ENCODE measurements at places on chromosomes 6 and 20.

- no peak for DNase-seq
Measured at GRCh38 chr6:46293641-46294316, 123.0 kb upstream of the ENPP5 start.

DNA sequence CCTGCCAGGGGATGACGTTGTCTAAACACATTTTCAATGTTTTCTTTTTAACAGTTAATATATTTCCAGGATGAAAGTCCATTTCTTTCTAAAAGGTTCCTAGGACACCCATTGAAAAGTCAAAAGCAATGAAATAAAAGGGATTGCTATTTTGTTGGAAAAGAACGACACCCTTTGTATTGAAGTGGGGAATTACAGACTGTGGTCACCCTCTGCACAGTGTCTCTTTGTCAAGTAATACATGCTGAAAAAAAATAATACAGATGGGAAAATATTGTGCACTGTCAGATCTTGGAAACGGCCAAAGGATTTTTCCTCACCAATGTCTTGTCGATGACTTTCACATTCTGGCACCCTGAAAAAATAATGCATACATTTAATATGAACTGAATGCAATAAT is 56.9 kb downstream of the HAO1 start:
- no peak for DNase-seq

- DNase-seq, result no peak
Measured at GRCh38 chr20:54774426-54774825, 299.0 kb downstream of the DOK5 start.

DNA sequence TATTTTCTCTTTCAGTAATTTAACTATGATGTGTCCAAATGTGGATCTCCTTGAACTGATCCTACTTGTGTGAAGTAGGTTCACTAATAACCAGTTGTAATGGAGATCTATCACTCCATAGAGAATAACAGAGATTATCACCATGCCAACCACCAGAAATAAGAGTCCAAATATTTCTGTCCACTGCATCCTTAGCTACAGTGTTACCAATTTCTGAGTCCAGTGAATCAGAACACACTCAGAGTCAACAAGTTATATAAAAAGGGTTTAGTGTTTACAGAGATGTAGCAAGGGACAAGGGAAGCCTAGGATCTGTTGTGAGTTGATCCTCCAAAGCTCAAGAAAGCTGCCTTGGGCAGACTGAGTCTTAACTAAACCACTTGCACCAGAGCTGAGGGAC is 882.8 kb downstream of the TBC1D32 start:
- no peak for DNase-seq

DNA sequence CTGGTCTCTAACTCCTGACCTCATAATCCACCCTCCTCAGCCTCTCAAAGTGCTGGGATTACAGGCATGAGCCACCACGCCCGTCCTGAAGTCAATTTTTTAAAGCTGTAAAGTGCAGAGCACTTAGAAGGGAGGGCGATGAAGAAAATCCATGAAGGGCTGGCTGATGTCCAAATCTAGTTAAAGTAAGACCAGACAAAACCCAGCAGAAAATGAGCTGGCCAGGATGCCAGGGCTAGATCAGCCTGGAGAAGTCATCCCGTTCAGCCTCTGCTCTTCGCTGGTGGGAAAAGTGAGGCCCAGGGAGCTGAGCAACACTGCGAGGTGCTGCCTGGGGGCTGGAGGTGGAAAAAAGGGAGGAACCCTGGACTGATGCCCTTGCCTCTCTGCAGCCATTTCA is 3.1 kb downstream of the BPIFB4 start:
- no peak for DNase-seq

DNA sequence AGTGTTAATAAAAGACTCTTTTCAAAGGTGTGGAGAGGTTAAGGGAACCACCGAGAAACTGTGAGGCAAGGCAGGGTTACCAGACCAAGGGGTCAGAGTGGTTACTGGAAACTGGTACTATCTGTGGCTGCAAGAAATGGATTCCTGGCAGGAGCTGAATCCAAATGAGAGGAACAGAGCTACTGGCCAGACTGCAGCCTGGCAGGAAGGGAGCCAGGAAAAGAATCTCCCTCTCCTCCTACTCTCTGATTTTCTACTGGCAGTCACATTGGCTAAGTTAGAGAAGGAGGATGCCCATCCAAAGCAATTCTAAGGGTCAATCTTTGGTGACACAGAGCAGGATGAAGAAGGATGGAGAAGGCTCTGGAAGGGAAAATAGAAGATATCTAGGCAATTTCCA is 211.5 kb downstream of the GRM1 start:
- DNase-seq, result no peak

DNA sequence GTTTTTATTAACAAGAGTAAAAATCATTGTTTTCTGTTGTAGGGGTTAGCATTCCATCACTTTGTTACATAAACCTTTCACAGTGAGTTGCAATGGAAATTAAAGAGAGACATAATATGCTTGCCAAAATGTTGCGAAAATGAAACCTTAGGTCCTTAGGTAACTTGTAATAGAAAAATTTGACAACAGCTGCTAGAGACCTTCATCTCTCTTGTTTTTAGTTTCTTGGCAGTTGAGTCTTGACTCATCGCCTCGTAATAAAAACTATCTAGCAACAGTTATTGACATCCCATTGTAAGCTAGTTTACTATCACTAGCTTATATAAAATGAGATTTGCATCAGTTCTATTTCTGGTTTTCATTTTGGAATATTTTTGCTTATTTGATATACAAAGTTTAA is 179.0 kb upstream of the MMS22L start:
- DNase-seq, result no peak

GRCh38 chr6:112014483-112014882 is 39.4 kb upstream of the CCN6 start:
- DNase-seq, result no peak

- no peak for DNase-seq
Measured at GRCh38 chr6:43219119-43219518, 10.2 kb downstream of the DNPH1 start.

GRCh38 chr6:16130932-16131387 is 2.1 kb downstream of the MYLIP start:
- no peak for DNase-seq

DNA sequence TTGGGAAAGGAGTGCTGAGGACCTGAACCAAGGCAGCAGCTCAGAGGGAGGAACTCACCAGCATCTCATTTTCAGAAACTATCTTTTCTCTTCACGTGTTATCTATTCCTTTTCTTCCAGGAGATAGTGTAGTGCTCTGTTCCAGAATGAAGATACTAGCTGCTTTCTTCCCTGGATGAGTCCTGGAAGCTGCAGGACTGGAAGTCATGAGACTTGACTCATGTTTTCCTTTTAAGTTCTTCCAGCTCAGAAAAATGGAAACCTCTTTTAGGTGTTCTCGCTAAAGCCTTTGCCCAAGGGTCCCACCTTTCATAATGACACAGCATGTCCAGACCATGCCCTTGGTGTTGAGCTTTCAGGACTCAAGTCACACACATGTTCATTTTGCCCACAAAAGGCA is 106.7 kb downstream of the UNC5CL start:
- DNase-seq, result no peak

GRCh38 chr6:96923400-96923799 is 1.1 kb upstream of the KLHL32 start:
- DNase-seq, result no peak

- DNase-seq, result no peak
Measured at GRCh38 chr20:20812136-20812535, 99.7 kb upstream of the RALGAPA2 start.

GRCh38 chr6:110447761-110448160 is 28.7 kb downstream of the SLC22A16 start:
- no peak for DNase-seq

GRCh38 chr6:124669713-124670480 is 292.3 kb upstream of the RNF217 start:
- no peak for DNase-seq

DNA sequence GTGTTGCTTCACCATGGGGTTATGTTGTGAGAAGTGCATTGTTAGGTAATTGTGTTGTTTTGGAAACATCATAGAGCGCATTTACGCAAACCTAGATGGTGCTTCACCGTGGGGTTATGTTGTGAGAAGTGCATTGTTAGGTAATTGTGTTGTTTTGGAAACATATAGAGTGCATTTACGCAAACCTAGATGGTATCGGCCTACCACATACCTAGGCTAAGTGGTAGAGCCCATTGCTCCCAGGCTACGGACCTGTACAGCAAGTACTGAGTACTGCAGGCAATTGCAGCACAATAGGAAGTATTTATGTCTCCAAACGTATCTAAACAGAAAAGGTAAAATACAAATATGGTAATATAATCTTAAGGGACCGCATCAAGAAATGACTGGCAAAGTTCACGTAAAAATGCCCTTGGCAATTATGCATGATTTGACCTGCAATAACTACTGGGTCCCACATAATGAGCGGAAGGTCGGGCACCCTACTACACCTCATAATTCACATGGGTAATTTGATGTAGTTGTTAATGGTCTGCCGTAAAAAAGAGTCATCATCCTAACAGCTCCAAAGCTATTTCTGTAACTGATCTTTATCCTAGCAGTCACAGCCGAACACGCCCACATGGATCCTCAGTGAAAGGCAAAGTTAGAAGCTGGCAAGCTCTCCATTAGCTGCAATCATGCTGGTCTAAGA is 76.0 kb downstream of the RSPH3 start:
- DNase-seq, result no peak

DNA sequence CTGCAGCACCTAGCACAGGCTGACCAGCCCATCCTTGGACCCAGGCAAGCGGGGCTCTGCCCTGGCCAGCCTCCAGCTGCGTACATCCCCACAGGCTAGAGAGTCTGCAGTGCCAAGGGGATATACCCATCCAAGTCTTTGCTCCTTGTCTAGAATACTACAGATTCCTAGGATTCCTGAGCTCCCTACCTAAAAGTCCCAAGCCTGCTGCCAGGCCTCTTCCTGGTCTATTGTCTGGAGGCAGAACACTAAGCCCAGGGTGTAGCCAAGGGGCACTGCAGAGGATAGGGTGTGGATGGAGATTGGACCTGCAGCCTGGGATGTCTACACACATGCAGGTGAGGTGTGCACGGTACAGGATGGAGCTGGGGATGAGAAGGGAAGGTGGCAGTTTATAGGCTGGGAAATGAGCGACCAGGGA is 90.0 kb upstream of the SIRPA start:
- no peak for DNase-seq

GRCh38 chr6:43200541-43200940 is 18.5 kb downstream of the CUL9 start:
- no peak for DNase-seq

DNA sequence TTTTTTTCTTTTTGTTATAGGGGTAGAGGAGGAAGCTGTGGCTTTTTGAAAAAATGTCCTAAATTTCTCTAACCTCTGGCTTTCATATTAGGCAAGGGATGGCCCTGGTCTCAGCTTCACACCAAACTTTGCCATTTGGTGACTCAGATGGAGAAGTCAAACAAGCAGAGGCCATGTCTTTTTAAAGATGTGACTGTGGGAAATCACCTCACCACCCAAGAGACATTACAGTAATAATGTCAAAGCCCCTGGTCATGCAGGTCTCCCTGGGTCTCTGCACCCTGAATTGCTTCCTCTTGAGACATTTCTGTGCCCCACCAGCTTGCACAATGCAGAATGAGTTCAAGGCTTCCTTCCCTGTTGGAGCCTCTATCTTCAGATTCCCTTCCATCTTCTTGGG is 39.5 kb upstream of the ADGRF5 start:
- DNase-seq, result no peak

DNA sequence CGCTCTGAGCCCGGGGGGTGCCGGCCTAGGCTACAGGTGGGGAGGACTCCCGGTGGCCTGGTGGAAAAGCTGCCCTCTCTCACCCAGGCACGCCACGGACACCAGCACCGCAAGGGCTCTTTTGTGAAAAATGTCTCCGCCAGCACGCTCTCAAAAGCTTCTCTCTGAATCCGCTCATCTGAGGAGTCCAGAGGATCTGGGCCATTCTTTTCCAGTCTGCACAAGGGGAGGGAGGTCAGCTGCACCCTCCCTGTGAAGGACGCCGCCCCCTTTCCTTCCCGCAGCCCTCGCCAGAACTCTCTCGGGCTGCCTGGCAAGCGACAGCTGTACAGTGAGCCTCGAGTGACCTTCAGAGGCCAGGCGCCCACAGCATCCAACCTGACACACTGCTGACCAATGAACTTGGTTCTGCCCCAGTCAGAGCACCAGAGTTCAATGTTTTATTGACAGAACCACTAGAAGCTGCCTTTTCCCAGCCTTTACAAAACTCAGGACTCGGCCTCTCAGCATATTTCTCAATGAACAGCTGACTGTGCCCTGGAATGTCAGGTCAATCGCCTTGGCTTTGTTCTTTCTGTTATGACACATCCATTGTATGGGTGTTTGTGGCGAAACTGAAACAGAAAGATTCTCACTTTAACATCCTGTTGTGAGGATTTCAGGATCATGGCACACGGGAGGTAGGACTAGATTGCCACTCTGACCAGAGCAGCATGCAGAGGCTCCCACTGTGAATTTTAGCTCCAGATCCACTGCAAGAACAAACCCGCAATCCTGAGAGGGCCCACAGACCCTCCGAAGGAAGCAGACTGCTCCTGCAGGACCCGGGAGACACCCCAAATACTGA is 26.7 kb downstream of the SERPINB9 start:
- DNase-seq, result no peak

GRCh38 chr6:23218751-23219150 is 649.4 kb downstream of the HDGFL1 start:
- DNase-seq, result no peak

All from GM12892 (cell line).